ENCODE measurements at places on chromosomes 13 and 19. TPM values are rescaled to one million over a fixed set of nuclear protein-coding genes. Genes with fewer than 3 reads are reported as not detected.

DNA sequence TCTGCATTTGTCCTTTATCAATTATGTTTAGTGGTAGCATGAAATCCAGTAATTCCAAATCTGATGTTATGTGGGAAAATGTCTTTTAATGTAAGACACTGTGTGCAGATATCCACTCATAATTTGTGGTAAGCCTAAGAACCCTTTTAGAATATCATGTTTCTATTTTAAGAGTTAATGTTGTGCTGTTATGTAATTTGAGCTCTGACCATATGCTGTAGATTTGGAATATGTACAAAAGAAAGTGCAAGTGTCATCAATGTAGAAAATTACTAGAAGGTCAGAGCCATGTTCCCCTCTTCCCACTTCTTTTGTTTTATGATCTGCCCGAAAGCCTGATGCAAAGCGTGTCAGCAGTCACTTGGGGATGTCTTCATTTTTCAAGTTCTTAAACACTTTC is 44.5 kb downstream of the SCEL start:
- no peak for DNase-seq

GRCh38 chr13:35648201-35648600 is 171.7 kb upstream of the MAB21L1 start:
- no peak for DNase-seq

- no peak for DNase-seq
Measured at GRCh38 chr19:4298810-4299550, 3.2 kb downstream of the TMIGD2 start.

- no peak for DNase-seq
Measured at GRCh38 chr13:83881140-83881684, 1.1 kb downstream of the SLITRK1 start.

DNA sequence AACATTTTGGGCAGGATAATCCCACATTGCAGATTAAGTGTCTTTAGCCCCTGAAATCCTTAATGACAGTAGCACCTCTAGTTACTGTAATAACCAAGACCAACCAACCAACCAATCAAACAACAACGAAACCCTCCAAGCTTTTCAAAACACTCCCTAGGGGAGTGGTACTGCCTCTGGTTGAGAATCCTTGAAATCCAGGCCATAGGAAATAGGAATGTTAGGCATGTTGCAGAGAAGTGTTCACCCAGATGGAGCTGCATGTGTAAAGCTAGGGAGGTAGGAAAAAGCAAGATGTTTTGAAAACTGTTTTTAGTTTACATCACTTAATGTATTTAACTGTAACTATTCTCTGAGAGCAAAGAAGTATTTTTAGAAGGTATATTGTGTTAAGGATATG is 4.5 kb downstream of the LACC1 start:
- DNase-seq, result no peak

GRCh38 chr19:27971071-27971470 is 1241.9 kb downstream of the UQCRFS1 start:
- DNase-seq, result peak; percentile 11

GRCh38 chr13:99434258-99434788 is 66.9 kb upstream of the TM9SF2 start:
- no peak for DNase-seq

DNA sequence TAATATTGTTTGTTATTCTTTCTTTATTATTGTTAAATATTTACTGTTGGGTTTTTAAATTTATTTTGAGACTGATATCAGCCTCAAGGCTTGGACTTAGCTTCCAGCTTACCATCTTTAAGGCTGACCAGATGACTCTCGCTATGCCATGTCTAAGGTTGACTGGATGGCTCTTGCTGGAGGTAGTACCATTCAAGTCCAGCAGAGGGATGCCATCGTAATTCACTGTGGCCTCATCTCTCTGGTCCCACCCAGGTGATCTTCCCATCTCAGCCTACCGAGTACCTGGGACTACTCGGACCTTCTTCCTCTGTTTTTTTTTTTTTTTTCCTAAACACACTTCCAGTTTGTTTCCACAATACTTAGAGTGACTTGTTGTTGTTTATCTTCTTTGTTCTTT is 41.7 kb upstream of the ZNF91 start:
- peak; percentile 27 for DNase-seq

- DNase-seq, result no peak
Measured at GRCh38 chr13:51333826-51334225, 5.7 kb upstream of the SERPINE3 start.

- peak; percentile 25 for DNase-seq
Measured at GRCh38 chr19:37572203-37572602, 22.4 kb downstream of the ZNF571 start.

DNA sequence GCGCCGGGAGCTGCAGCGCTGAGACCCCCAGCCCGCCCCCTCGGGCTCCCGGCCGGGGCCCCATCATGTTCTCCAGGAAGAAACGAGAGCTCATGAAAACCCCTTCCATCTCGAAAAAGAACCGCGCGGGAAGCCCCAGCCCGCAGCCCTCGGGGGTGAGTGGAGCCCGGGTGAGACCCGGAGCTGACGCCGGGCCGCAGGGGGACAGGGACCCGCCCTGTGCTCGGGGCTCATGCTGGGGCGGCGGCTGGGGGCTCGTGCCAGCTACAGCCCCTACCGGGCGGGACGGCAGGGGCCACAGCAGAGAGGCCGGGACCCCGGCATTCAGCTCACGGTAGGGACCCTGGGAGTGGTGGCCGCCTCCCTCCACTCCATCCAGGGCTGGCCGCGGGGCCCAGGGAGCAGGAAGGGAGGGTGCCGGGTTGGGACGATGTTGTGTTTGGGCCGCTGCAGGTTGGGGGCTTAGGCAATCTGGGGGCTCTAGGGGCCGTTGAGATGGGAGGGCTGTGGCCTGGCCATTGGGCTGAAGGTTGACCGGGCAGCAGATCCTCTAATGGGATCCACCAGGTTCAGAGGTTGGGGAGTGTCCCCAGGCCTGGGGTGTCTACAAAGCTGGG is 482 bp downstream of the ARHGAP45 start:
- DNase-seq, result no peak

- DNase-seq, result no peak
Measured at GRCh38 chr19:33434069-33434885, 60.8 kb downstream of the CEBPG start.

- no peak for DNase-seq
Measured at GRCh38 chr13:67806796-67807195, 576.7 kb upstream of the PCDH9 start.

GRCh38 chr13:69264362-69265334 is 843.0 kb upstream of the ATXN8OS start:
- no peak for DNase-seq

GRCh38 chr19:31553112-31553845 is 204.0 kb upstream of the TSHZ3 start:
- peak; percentile 50 for DNase-seq

DNA sequence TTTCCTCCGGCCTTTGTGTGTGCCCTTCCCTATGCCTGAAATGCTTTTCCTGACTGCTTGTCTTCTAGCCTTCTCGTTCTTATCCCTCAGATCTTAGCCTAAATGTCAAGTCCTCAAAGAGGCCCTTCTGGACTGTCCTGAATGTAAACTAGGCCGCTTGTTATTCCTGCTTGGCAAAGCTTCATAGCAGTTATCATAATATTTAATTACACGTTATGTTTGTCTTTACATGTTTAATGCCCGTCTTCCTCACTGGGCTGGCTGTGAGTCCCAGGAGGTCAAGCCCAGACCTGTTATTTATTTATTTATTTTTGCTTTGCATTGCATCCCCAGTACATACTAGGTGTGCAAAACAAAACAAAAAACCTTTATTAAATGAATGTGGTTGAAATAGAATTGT is 62.7 kb downstream of the SIPA1L3 start:
- DNase-seq, result no peak

GRCh38 chr19:57210381-57210780 is 19.1 kb downstream of the ZNF264 start:
- DNase-seq, result no peak

- no peak for DNase-seq
Measured at GRCh38 chr19:50287331-50287730, 41.8 kb downstream of the KCNC3 start.

- DNase-seq, result peak; percentile 28
Measured at GRCh38 chr13:101515504-101515903, 63.0 kb downstream of the ITGBL1 start.

DNA sequence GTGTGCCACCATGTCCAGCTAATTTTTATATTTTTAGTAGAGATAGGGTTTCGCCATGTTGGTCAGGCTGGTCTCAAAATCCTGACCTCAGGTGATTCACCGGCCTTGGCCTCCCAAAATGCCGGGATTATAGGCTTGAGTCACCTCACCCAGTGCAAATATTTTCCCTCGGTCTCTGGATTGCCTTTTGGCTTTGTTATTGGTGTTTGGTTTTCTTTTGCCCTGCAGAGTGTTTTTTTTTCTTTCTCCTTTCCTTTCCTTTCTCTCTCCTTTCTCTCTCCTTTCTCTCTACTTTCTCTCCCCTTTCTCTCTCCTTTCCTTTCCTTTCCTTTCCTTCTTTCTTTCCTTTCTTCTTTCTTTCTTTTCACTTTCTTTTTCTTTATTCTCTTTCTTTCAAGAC is 33.2 kb downstream of the KDM4B start:
- DNase-seq, result peak; percentile 68

DNA sequence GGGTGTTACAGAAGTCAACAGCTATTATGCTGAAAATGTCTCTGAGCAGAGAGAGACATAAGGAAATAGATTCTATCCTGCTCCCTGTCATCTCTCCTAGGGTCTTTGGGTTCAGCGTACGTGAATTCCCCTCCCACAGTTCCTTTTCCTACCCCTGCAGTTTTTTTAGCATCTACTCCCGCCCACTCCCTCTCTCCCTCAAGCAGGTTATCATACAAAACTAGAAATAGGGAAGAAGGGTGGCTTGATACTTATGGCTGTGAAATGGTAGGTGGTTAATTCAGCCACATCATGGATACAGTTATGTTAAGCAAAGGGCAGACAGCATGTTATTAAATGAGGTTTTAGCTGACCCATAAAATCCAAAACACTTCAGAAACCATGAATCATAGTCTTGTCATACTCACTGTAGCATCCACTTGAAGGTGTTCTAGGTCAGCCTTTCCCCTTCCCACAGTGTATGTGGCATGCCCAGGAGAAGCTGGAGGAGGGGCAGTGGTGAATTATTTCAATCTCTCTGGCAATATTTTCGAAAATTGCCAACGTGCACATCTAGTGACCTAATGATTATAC is 236.8 kb upstream of the SERP2 start:
- DNase-seq, result peak; percentile 24

- DNase-seq, result no peak
Measured at GRCh38 chr19:41796901-41797300, 514 bp downstream of the CEACAM3 start.

DNA sequence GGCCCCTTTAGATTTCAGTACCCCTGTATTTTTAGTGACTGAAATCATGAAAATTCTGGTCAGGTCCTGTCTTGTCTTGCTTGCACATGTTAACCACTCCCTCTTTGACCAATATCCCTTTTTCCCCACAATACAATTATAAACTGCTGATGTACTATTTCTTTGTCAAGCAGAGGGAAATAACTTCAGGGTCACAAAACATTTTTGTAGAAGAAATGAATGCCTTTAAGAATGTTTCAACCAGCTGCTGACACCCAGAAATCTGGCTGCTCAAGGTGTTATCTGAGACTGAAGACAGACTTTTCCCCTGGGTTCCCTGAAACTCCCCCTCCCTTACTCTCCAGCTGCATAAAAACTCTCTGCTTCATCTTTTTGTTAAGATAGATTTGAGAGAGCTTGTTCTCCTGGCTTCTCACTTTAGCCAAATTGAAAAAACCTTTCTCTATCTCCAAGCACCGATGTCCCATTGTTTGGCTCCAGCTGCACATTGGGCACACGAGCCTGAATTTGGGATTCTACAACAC is 18.4 kb upstream of the ACOD1 start:
- DNase-seq, result no peak

DNA sequence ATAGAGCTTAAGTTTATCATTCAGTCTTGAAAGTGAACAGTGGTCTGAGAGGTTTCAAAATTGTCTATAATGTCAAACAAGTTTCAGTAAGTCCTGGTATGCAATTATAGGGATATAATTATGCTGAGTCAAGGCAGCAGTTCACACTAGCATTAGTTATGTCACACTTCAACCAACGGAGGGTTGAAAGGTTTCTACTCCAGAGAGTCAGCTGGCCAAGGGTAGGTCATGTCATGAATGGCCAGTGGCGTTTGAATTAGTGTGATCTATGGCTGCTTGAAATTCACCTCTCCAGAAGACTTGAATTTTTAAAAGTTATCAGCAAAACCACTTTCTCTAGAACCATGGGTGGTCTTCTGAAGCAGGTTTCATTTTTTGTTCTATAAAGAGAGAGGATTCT is 108.6 kb downstream of the TNFRSF19 start:
- DNase-seq, result no peak

DNA sequence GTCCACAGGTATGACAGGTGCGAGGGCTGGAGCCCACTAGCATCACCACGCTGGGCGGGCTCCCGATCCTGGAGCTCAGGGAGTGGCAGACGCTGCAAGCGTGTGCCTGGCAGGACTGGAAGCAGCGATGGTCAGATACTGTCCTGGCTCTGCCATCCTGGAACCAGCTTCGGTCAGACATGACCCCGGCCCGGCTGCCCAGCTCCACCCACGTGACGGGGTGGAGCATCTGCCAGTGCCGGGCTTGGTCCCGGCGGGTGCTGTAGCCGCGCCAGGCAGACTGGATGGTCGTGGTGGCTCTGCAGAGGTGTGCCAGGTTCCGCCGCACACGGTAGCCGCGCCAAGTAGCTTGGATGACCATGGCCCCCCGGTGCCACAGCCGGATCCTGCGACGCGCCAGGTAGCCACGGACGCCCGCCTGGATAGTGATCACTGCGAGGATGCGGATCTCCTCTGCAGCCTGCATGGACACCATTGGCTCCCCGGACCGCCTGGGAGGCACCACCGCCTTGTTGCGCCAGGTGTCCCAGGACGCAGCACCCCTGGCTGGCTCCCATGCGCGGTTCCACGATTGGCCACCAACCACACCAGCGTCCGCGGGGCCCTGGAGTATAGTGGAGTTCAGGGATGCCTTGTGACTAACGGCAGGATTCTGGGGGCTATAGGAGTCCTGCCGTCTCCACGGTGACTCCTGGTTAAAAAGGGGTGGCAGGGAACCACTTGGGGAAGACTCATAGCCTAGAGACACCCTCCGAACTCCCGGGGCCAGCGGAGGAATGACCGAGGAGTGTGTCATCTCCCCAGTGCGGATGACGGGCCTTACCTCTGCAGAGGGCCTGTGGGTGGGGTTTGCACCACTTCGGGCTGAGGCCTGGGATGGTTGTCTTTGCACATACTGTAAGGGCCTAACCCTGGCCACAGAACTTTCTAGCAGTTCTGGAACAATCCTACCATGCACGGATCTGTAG is 16.5 kb downstream of the IQCN start:
- DNase-seq, result no peak

Gene FOXA3
- total RNA-seq, result not detected

Gene DENND1C
- not detected for total RNA-seq

Gene CD33
- total RNA-seq, result 2.4 TPM

Gene ZNF132
- 4.8 TPM for total RNA-seq

Gene CD70
- total RNA-seq, result 1.2 TPM

Gene C13orf42
- not detected for total RNA-seq

Gene APOC1
- total RNA-seq, result 1.8 TPM

Gene HPN
- total RNA-seq, result not detected

Gene HSD17B14
- 0.84 TPM for total RNA-seq

Gene CCDC8
- total RNA-seq, result 0.59 TPM

Gene ZNF850
- 4.1 TPM for total RNA-seq

Gene PSPN
- 1.4 TPM for total RNA-seq

Gene GIPR
- not detected for total RNA-seq

Gene NAA16
- 6.4 TPM for total RNA-seq

Gene MRI1
- 52.5 TPM for total RNA-seq

Gene ICAM5
- total RNA-seq, result 15.8 TPM
